ENCODE measurements at places on chromosomes 1 and 21.
A peak's percentile ranks its signal among the peaks of the same experiment; 100 is the strongest.

GRCh38 chr1:66331658-66332547 lies 202.1 kb upstream of the SGIP1 start:
- peak; percentile 9 for DNase-seq

- DNase-seq, result no peak
These were observed 45.5 kb upstream of the KANK4 start for GRCh38 chr1:62364721-62365120.

DNA sequence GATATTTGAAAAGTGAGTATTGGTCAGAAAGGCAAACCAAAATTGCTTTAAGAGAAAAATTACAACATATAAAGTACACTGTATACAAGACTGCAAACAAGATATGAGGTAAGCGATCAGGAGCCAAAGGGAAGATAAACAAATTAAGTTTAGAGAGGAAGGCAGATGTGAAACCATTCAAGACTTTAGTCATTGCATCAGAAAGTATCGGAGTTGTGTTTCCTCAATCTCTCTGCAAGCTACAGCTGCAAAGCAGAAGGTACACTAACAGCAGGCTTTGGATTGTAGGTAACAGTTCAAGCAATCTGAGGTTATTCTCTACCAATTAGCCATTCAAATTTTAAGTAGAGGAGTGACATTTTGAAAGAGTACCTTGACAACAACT lies 21.3 kb upstream of the TLCD4 start:
- no peak for DNase-seq

- no peak for DNase-seq
These were observed 51.1 kb upstream of the RBM15 start for GRCh38 chr1:110288111-110288510.

- no peak for DNase-seq
These were observed 23.5 kb downstream of the LAMB3 start for GRCh38 chr1:209628618-209629299.

GRCh38 chr1:71087060-71087459 lies 6.2 kb upstream of the ZRANB2 start:
- no peak for DNase-seq

- no peak for DNase-seq
These were observed at the start of gene ETV3L for GRCh38 chr1:157099633-157100009. ETV3L (minus strand) TSS chr1:157099808; CDS start chr1:157099523, 285 bp downstream.

GRCh38 chr21:33301632-33302002 lies 23.2 kb upstream of the IFNAR1 start:
- DNase-seq, result no peak

DNA sequence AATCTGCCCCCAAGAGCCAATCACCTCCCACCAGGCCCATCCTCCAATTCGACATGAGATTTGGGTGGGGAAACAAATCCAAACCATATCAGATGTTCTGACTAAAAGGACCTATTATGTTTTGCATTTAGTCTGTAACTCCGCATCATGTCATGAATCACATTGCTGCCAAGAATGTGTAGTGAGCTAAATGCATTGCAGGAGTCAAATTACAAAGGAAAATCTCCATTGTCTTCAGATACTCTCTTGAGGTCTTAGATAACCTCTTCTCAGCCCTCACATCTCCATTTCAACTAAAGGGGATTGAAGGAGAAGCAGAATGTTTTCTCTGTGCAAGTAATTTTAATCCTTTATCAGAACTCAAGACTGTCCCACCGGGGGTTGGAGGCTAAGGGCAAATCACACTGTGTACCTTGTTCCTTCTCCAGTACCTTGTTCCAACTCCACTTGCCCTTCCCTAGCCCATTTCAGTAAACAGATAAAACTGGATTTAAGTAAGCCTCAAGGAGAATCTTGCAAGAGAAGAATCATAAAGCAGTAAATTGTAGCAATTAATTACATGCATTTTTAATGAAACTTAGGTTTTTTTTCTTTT lies 34.1 kb downstream of the EXTL2 start:
- no peak for DNase-seq

- no peak for DNase-seq
These were observed 21.5 kb downstream of the PRKACB start for GRCh38 chr1:84165601-84166000.

DNA sequence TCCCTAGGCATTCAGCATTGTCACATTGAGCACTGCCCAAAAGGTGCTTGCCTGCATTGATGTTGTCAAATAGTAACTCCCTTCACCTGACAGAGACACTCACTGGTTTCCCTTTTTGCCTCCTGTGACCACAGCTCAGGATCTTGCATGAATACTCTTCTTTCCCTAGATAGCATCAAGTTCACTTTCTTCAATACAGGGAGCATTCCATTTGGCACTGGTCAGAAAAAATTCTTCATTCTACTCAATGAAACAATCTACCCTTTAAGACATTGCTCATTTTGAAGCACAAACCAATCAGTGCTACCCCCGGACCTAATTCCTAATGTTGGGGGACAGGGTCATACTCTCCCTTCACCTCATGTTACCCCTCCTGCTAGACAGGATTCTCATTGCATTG lies 319.0 kb upstream of the SNX7 start:
- DNase-seq, result no peak

- DNase-seq, result no peak
These were observed 65.9 kb downstream of the TM2D1 start for GRCh38 chr1:61659061-61659460.

DNA sequence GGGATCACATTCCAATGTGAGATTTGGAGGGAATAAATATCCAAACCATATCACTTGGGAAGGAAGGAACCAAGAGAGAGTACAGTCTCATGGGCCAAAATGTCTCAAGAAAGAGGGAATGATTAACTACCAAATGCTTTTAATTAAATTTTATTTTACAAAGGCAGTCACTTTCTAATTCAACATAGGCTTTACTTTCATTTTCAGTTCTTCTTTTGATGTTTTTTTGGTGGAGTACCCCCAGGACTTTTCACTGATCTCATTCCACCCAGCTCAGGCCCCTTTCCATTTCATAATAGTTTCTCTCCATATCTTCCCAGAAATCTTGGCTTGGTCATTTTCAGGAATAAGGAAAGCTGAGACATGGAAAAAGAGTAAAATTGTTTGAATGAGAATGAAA lies 5.1 kb upstream of the SLAMF7 start:
- DNase-seq, result no peak

DNA sequence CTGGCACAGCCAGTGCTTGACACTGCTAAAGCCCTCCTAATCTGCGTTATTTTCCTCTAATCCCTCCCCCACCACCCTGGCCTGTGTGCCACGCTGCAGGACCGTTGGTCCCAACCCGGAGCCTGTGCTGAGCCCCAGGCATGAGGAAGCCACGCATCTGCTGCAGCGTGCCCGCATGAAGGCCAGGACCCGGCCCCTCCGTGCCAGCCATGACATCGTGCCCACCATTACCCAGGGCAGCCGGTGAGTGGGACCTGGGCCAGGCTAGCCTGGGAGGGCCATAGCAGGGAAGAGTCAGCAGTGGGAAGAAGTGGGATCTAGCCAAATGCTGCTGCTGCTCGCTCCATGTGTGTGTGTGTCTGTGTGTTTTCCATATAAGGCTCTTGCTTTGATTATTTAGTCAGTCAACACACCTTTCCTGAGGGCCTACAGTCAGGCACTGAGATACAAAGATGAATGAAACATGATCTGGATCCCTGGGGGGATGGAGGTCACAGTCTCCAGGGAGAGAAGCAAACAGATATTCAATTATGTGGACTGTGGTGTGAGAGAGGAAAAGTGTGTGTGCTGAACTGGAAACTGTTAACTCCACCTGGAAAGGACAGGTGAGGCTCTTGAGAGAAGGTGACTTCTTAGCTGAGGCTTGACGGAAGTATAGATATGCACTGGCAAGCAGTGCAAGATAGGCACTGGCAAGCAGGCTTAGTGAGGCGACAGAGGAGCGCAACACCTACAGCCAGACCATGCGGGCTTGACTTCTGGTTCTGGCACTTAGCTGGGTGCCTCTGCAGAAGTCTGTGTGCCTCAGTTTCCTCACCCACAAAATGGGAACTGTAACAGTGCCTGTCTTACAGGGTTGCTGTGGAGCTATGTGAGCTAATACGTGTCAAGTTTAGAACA lies 15.9 kb downstream of the KIAA1614 start:
- no peak for DNase-seq

DNA sequence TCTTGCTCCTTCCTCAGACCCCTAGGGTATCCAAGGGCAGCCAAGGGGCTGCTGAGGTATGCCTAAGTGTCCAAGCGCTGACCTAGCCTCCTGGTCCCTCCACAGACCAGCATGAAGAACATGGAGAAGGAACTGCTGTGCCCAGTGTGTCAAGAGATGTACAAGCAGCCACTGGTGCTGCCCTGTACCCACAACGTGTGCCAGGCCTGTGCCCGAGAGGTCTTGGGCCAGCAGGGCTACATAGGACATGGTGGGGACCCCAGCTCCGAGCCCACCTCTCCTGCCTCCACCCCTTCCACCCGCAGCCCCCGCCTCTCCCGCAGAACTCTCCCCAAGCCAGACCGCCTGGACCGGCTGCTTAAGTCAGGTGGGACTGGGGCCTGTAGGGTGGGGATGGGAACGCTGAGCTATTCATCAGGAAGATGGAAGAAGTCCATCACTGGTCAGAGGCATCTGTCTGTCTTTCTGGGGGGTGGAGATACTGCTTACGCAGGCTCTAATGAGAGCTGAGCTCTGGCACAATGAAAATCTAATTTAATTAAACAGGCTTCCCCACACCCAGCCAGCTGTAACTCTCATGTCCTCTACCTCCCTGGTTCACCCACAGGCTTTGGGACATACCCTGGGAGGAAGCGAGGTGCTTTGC lies 1.8 kb downstream of the TRIM46 start:
- DNase-seq, result no peak

GRCh38 chr1:59672851-59673572 lies 141.7 kb upstream of the HOOK1 start:
- no peak for DNase-seq

DNA sequence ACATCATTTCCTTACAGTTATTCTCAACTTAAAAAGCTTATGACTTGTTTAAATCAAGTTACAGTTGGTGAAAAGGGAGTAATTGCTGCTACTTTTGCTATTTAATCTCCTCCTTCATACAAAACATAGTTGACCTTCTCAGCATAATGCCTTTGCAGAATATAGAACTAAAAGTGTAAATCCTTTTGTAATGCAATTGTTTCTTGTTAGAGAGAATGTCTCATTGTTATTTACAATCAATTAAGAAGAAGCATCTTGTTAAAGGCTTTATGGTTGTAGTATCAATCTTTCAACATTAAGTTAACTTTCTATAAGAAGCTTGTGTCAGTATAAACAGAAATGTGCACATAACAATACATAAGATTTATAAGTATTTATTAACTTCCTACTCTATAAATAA lies 360.7 kb downstream of the BRINP3 start:
- no peak for DNase-seq

- no peak for DNase-seq
These were observed 192.2 kb upstream of the TNR start for GRCh38 chr1:175935566-175936115.

- DNase-seq, result no peak
These were observed 137.5 kb downstream of the GABPA start for GRCh38 chr21:25872271-25872670.

GRCh38 chr21:37560385-37560784 lies 193.8 kb downstream of the DYRK1A start:
- no peak for DNase-seq

GRCh38 chr1:63134501-63135173 lies 187.7 kb upstream of the FOXD3 start:
- DNase-seq, result no peak

DNA sequence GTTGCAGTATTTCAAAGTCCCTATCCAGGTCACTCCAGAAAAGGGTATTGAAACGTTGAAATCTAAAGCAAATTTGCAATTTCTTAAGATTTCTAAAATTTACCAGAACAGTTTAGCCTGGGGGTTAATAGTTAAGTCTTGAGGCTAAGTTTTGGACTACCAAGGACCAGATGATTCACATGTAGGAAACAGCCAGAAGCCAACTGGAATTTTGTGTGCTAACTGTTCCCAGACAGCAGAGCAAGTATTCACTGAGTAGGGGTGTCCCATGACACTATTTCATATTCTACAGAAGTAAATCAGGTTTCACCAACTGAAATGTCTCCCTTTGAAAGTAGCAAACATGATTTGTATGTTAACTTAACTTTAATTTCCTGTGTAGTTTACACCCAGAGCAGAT lies 11.5 kb upstream of the C1orf105 start:
- DNase-seq, result no peak

DNA sequence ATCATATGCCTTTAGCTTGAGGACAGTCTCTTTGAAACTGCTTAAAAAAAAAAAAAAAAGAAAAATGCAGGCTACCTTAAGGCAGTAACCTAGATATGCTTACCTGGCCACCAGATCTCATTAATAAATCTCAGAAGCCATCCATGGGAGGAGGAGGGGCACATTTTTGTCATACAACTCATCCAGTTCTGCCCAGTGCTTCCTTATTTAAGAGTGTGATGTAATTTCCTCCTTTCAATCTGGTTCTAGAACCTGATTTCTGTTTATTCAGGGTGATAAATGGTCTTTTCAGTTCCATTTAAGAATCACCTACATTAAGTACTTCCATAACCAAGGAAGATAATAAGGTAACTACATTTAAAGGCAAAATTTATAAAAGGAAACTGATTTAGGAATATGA lies 6.1 kb downstream of the ERRFI1 start:
- DNase-seq, result no peak

DNA sequence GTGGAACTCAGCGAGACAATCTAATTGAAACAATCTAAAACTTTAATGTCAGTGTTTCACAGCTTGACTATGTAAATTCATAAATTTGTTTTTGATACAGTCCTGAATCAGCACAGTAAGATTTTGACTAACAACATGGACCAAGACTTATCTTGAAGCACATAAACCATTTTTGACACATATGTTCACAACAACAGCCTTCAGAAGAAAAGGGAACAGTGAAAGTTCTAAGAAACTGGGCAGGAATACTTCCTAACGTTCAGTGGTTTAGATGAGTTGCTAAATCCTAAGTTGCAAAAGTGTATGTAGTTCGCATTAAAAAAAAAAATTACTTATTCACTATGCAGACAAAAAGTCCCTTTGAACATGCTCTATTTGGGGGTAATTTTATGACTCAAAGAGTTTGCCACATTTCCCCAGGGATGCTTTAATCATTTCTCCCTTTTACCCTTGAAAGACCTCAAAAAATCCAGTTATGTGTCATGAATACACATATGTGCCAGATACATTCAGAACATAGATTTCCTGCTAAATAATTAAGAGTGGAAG lies 120.2 kb downstream of the MRPL39 start:
- no peak for DNase-seq

GRCh38 chr1:29033829-29034466 lies 89.8 kb downstream of the TMEM200B start:
- DNase-seq, result no peak

- DNase-seq, result no peak
These were observed 42.9 kb upstream of the CD53 start for GRCh38 chr1:110829955-110830553.

DNA sequence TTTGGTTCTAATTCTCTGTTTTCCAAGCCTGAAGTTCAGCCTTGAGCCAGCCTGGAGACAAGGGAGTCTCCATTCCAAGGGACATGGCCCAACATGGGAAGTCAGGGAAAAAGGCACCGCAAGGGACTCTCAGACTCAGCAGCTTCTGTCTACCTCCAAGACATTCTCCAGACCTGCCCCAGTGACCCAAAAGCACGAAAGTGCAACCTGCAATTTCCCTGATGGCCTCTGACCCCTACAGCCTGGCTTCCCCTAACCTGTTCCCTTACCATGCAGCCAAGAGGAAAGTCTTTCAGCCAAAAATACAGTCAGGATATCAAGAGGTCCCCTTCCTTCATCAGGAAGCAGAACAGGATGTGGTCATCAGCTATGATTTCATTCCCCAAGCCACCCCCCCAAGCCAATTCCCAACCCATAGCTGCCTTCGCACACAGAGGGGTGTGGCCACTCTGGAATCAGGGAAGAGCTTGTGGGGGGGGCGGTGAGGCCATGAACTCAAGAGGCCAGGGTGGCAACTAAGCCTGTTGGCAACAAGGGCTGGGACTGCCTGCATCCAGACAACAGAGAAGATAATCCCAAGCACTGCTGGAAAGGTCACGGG lies 59.2 kb downstream of the TIAM1 start:
- no peak for DNase-seq

Data from activated T-cell treated with anti-CD3 and anti-CD28 coated beads for 1 hour (primary cell).